NCI-H187 (cell line): ENCODE measurements at places on chromosomes 4 and X.

- no peak for DNase-seq
These were observed 582.2 kb downstream of the CENPC start for GRCh38 chr4:66963084-66963483.

DNA sequence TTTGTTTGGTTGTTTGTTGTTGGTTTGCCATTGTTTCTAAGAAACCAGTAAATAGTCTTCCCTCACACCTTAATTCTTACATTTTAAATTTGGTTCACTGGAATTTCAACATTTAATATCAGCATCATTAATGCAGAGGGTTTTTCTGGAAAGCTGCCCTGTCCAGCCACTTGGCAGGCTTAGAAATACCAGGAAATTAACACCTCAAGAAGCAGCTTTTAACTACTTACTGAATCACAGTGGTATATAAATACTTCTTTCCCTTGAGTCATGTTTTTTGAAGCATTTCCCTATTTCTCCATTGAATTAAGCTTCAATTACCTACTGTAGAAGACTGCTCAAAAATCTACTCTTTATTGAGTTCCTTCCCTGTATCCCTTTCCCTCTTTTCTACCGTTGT lies 1221.1 kb upstream of the ADGRL3 start:
- no peak for DNase-seq

DNA sequence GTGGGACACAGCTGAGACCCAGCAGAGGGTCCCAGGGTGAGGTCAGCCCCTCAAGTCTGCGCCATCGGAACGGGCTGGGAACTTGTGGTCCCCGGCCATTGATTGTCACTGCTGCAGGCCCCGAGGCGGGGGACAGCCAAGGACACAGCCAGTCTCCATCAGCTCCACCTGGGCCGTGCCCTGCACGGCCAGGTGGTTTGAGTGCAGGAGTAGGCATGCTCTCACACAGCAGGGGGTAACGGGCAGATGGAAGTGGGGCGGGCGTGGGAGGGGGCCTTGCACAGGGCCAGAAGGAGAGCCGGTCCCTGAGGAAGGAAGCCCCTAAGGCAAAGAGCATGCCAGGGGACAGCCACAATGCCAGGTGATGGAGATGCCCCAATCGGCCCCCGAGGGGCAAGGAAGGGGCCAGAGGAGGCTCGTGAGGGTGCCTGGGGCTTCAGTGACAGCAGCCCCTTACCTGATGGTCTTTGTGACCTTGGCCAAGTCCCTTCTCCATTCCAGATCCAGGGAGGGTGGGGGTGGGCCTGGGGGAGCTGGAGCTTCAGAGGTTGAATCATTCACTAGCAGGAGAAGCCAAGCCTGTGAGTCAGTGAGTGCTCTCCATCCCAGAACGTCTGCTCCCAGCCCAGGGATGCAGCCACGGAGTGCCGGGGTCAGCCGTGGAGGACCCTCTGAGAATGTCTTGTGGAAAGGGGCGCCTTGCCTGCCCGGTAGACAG lies 2.3 kb downstream of the ATP2B3 start:
- DNase-seq = no peak

DNA sequence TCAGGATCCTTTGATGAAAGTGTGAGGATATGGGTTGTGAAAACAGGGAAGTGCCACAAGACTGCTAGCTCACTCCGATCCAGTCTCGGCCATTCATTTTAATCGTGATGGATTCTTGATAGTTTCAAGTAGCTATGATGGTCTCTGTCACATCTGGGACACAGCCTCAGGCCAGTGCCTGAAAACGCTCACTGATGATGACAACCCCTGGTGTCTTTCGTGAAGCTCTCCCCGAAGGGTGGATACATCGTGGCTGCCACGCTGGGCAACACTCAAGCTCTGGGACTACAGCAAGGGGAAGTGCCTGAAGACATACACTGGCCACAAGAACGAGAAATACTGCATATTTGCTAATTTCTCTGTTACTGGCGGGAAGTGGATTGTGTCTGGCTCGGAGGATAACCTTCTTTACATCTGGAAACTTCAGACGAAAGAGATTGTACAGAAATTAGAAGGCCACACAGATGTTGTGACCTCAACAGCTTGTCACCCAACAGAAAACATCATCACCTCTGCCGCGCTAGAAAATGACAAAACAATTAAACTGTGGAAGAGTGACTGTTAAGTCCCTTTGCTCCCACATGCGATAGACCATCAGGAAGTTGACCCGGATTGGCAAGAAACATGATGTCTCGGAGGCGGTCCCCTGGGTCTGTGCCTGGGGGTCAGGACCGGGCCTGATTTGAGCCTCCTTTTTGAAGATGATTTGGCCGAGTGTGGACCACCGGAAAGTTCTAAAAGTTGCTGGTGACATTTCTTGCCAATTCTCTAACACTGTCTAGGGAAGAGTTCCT lies 22.2 kb downstream of the LIAS start:
- no peak for DNase-seq

DNA sequence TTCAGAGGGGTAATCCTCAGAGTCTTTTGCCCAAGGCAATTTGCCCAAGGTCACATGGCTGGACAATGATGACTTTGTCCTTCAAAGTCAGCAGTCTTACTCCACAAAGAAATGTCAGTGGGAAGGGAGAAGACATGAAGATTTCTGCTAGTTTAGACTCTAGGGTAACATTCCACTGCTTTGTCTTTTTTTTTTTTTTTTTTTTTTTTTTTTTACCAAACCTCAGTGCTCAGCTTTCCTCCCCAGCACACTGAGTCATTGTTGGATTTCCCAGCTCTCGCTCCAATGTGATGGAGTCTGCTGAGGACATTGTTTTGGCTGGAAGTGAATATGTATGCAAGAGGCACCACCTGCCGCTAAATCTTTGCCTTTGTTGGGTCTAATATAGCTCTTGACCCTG lies 7.2 kb upstream of the C1QTNF7 start:
- DNase-seq = no peak
